ENCODE measurements at places on chromosomes 2 and 18.
A peak's percentile ranks its signal among the peaks of the same experiment; 100 is the strongest.

DNA sequence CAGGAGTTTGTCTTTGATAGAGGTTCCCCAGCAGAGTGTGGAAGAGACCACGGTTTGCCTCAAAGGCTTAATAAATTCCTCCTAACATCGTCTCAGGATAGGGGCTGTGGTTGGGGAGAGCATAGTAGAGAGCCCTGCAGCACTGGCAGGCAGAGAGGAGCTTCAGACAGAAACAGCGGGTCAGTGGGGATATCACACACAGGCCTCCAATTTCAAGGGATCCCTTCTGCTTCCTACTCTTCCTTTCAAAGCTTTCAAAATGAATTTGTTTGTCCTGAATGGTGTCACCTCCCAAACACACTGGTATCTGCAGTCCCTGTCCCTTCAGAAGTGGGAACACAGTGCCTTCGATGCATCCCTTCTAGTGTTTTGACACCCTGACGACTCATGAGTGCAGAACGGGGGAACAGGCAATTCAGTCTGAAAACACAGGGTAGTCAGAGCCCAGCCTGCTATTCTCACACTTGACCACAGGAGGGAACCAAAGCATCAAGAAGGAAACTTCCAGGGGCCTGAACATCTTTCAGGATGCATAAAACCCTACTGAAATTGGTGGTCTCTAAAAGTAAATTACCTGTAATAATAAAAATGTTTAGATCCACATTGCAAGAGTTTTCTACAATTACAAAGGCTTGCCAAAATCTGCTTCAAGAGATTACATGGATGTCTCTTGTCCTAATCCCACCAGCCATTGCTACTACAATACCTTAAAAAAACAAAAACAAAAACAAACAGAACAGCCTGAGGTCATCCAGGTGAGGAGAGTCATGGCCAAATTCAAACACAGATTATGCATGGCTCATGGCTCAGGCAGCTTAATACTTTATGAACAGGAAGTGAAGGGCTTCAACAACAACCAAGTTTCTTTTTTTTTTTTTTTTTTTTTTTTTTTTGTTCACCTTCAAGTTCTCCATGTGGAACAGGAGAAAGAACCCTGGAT, 49.8 kb downstream of the SLC14A2 start:
- peak; percentile 33 for DNase-seq

DNA sequence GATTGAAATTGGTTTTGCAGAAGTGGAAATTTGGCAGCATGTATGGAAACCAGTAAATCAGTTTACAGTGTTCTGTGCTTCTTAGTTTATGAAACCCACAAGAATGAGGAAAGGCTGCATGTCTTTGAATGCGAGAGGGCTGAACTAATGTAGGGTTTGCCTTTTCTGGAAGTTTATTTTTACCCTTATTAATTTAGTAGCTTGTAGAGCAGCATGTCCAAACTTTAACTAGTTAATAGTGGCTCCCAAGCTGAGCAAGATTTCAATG, 50.4 kb downstream of the LDLRAD4 start:
- DNase-seq, result no peak

DNA sequence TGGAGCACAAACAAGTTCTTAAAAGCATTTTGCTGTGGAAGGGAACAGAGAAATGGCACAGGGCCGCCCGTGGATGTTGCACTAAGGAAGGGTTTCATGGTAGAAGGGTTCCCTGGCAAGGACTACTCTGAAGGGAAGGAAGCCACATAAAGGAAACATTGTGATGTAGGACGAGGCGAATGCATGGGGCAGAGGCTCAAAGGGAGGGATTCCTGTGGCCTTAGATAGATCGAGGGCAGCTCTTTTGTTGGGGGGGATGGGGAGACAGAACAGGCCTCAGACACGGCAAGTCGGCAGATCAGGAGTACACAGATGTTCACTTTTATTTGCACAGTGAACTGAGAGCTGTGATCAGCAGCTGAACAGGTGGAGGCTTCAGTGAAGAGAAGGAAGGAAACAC, 205.4 kb downstream of the SNTG2 start:
- no peak for DNase-seq

DNA sequence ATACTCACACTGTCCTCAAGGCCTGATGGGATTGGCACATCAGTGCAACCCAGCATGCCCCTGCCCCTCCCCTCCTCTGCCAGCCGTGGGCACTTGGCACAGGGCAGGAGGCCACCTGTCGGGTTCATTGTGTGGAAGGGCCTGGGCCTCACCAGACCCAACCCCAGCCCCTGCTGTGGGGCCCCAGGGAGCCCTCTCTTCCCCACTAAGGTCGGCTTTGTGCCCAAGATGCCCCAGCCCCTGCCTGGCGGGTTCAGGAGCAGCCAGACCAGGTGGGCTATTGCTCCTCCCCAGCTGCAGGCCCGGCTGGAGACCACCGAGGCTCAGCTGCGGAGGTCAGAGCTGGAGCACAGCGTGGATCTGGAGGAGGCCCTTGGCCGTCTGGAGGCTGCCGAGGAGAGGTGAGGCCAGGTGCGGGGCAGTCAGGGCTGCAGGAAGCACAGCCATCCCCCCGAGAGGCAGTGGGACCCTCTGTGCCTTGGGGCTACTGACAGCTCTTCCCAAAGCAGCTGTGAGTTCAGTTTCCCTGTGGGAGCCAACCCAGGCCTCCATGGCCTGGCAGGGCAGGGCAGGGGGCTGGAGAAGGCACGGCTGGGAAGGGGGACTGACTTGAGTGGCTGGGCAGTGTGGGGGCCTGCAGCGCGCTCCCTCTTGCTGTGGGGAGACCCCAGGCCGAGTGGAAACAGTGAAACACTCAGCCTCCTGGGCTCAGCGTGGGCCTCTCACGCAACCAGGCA, 16.3 kb downstream of the CROCC2 start:
- no peak for DNase-seq

- DNase-seq, result no peak
These were observed 238.4 kb downstream of the ACTR3 start for GRCh38 chr2:114128263-114128662.

DNA sequence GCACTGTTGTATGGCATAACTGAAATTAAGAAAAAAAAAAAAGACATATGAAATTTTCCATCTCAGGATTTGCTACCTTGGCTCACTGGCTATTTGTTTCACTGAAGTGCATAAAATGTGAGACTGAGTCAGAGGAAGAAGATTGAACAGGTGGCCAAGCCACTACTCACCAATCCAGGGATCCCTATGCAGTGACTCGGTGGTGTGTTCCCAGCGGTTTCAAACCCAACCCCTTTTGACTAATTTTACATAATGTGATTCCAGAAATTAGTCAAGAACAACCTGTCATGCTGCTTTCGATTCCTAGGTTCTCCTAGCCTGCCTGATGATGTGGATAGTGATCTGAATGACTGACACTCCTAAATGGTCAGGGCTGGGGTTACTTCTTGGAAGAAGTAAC, 77.3 kb downstream of the KLHL14 start:
- no peak for DNase-seq

- peak; percentile 51 for DNase-seq
These were observed 169.4 kb downstream of the THADA start for GRCh38 chr2:43426305-43427031.

DNA sequence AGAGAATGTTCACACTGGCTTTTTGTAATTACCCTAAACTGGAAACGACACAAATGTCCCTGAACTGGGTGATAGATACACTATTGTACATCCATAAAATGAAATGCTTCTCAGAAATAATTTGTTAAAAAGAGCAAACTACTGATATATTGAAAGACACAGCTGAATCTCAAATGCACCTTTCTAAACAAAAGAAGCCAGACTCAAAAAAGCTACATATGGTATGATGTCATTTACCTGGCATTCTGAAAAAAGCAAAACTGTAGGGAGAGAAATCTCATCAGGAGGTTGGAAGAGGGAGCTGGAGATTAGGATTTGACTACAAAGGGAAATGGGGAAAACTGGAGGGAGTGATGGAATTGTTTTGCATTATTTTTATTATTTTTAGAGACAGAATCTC, 12.0 kb downstream of the SLC38A11 start:
- DNase-seq, result no peak

- DNase-seq, result no peak
These were observed 251.7 kb upstream of the PXDN start for GRCh38 chr2:1995987-1996386.

DNA sequence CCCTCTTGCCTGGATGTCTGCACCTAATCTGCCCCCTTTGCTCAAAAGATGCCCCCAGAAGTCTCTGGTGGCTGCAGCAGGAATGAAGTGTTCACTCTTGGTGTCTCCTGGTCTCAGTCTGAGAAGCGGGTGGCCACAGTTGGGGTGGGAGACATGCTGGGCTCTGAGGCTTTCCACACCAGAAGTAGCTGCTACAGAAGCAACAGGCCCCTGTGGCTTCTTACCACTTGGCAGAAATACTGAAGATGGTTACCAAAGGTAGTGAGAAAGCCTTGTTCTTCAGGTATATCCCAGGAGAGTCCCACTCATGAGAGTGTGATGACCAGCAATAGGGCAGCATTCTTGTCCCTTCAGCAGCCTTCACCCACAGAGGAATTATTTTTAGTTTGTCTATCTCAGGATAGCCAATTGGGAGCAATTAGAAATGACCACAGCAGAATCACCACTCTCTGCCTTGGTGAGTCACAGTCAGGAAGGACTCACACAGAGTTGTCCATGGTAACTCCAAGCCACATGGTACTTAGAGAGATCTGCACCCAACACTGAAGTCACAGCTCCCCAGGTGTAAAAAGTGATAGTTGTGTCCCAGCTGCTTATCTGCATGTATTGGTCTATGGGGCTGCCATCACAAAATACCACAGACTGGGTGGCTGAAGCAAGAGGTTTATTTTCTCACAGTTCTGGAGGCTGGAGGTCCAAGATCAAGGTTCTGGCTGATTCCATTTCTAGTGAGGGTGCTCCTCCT, 169.8 kb upstream of the ID2 start:
- DNase-seq, result no peak

DNA sequence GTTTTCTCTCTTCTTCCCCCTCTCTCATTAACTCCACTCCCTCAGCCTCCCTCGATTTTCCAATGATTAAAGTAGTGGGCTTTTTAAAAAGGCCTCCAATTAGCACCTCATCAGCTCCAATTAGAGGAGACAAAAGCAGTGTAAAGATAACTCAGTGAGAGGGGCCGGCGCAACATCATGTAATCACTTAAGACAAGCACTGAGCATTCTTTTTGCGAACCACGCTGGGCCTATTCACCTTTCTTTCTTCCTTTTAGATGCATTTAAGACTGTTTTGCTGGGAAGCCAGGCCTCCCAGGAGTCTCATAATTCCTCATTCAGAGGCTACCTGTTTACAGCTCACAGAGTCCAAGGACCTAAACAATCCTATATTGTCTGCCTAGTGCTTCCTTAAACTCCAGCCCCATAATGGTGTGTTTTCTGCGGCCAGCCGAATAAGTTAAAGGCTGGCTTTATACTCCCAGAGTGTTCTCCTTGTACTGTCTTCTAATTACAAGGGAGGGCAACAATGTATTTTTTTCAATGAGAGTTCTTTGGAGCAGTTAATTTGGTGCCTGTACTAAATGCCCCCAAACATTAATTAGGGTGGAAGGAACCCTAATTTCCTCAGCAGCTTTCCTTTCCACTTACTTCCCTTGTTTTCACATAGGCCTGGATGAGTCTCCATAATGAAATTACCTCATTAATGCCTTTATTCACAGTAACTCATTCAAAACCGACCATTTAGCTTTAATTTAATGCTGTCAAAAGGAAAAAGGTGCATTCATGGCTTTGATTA, 28.0 kb upstream of the LMAN1 start:
- no peak for DNase-seq

DNA sequence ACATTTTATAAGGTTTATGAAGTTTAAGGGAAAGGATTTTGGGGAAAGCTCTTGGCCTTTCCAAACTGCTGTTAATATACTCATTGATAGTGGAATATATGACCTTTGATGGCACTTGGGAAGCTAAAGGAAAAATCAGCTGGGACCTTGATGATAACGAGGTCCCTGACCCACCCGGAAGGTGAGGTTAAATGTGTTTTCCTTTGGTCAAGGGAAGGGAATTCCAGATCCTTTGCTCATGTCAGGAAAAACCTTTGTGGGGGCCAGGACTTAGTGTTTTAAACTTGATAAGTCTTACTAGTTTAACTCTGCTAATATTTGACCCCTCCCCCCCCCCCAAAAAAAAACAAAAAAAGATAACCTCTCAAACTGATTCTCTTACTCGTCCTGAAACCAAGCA, 50.7 kb downstream of the CRIM1 start:
- no peak for DNase-seq

DNA sequence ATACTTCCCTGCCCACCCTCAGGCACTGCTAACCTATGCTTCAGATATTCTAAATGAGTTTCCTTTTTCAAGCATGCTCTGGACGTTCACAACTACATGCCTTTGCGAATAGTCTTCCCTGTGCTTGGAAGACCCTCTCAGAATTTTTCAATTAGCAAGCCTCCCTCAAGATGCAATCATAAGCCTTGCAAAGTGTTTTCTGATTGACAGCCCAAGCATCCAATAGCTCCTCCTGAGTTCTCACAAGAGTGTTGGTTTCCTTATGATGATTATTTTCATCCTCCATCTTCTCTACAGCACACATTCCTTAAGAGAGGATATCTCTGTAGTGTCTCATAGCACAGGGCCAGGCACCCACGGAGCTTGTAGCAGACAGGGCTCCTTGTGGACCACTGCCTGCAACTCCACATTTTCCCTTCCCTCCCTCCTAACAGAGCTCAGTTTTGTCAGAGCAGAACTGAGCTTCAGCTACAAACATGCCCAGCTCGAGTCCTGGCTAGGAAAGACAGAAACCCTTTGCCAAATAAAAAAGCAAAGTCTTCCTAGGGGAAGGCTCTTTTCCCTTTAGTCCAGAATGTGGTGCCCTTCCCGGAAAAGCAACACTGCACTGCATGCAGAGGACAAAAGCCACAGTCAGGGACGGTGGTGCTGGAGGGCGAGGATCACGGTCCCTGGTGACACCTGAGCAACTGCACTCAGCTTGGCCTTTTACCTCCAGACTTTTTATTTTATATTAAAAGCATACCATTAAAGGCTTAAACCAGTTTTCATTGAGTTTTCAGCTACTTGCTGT, 819.8 kb upstream of the ID2 start:
- DNase-seq, result no peak

All from right lung (tissue), 10 donors.